ENCODE measurements at places on chromosomes 5 and 9.

- DNase-seq: no peak
Measured at GRCh38 chr5:79418276-79418675, 95.7 kb downstream of the HOMER1 start.

DNA sequence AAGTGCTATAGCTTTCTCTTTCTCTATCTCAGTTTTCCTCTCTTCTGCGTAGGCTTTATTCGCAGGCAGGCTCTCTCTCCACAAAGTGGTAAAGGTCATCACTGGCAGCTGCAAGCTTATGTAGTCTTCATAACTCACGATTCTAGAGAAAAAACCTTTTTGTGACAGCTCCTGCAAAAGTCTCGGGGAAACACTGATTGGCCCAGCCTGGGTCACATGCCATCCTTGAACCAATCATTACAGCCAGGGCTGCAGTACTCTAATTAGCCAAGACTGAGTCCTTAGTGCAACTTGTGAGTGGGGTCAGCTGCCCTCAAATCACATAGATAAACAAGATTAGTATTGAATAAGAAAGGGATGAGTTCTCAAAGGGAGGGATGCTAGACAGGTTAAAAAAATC is 18.3 kb upstream of the FRMPD1 start:
- DNase-seq: no peak

DNA sequence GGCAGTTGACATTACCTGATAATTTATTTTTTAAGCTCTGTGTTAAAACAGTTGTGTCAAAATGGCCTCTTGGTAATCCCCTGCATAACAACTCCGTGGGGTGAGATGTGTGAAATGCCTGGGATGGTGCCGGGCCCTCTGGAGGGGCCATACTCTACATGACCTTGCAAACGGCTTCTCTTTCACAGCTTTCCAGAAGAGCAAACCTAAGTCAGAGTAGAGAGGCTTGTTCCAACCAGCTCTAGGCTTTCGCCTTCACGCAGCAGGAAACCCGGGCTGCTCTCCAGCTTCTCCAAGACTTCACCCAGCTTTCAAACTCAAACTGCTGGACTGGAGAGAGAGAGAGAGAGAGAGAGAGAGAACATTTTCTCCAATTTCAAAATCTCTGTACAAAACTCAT is 120.1 kb downstream of the SNX18 start:
- DNase-seq: no peak

DNA sequence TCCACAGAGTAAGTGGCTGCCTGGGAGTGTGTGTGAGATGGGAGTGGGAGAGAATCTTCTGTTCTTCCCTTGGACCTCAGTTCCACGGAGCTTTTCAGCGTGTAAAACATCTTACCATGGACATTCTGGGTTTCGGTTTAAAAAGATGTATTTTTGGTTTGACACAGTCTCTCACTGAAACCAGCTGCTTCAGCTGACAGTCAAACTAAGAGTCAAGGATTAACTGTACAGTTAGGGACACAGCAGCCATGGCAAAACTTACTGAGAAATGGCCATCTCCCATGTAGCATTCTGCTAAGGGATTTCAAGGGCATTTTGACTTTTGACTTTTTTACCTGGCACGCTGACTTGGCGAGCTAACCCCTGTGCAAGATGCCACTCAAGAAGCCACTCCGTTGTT is 93.8 kb upstream of the IL12B start:
- no peak for DNase-seq

GRCh38 chr5:92795633-92796032 is 785.4 kb downstream of the NR2F1-AS1 start:
- DNase-seq: no peak

GRCh38 chr5:175385691-175386362 is 58.2 kb downstream of the DRD1 start:
- no peak for DNase-seq

GRCh38 chr9:96214635-96215034 is 87.3 kb downstream of the HSD17B3 start:
- no peak for DNase-seq

GRCh38 chr9:38681747-38682227 is 38.1 kb downstream of the FAM240B start:
- DNase-seq: no peak

DNA sequence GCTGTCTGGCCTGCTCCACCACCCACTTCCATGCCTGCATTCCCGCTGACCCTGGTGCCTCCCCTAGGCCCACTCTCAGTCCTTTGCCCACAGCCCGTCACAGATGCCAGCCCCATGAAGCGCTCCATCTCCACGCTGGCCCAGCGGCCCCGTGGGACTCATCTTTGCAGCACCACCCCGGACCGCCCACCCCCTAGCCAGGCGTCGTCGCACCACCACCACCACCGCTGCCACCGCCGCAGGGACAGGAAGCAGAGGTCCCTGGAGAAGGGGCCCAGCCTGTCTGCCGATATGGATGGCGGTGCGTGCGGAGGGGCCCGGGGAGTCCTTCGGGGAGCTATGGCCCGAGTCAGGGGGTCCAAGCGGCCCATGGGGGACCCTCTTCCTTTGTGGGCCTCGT is 242.5 kb downstream of the CACNA1B start:
- no peak for DNase-seq

DNA sequence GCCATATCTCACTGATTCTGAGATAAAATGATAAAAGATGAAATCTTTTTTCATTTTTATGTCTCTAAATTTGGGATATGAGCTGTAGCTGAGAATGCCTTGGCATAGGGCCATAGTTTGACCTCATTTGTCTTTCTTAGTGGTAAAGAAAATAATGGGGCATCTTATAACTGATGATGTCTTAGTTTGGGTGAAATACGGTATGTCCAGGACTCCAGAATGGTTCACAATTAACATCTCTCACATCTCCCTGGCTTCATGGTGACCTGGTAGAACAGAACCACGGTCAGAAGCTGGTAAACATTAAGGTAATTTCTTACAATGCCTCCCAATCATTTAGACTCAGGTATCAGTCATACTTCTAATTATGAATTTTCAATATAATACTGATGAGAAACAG is 250.8 kb downstream of the MAT2B start:
- no peak for DNase-seq

- DNase-seq: no peak
Measured at GRCh38 chr9:14903040-14903439, 7.2 kb downstream of the FREM1 start.

DNA sequence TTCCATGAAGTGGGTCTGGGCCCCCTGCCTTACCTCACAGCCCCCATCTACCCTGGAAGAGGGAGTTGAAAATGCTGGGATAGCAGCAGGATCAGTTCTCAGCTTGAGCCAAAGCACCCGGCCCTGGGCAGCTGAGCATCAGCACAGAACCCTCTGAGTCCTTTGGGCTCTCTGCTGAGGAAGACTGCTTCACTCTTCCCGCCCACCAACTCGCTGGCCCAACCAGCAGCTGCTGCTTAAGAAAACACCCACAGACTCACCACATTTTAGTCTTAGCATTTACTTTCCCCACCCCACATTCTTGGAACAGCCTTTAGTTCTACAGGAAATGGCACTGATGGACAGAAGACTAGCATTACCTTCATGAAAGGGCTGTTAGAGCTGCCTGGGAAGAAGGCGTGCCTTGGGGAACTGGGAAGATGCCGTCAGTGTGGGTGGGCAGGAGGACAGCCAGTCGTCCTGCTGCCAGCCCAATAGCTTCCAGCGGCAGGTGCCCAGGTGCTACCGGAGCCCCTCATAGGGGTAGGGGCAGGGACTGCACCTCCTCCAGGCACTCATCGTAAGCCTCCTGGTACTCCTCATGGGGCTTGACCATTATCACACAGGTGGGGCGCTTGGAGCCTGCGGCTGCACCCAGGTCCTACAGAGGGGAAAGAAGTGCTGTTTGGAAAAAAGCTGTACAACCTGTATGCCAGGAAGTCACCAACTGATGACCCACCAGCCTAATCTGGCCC is 4.3 kb downstream of the NHP2 start:
- DNase-seq: no peak

GRCh38 chr9:88680505-88681160 is 145.7 kb downstream of the NXNL2 start:
- DNase-seq: no peak

- no peak for DNase-seq
Measured at GRCh38 chr9:103789686-103790085, 304.4 kb upstream of the SMC2 start.

- DNase-seq: no peak
Measured at GRCh38 chr9:33022303-33022702, 2.8 kb upstream of the DNAJA1 start.
